ENCODE measurements at places on chromosomes 2 and 18.

DNA sequence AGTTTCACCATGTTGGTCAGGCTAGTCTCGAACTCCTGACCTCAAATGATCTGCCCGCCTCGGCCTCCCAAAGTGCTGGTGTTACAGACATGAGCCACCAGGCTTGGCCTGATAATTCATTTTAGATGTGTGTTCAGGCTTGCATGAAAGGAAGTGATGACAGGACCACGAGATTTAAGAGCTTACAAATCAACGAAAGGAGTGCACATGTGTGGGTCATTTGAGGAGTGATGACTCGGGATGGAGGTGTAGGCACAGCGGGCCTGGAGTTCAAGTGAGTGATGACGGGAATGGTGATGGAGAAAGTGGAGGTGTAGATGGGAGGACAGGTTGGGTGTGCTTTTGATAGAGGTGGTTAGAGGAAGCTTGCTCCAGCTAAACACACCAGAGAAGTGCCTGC lies 742.4 kb downstream of the GALR1 start:
- no peak for DNase-seq

DNA sequence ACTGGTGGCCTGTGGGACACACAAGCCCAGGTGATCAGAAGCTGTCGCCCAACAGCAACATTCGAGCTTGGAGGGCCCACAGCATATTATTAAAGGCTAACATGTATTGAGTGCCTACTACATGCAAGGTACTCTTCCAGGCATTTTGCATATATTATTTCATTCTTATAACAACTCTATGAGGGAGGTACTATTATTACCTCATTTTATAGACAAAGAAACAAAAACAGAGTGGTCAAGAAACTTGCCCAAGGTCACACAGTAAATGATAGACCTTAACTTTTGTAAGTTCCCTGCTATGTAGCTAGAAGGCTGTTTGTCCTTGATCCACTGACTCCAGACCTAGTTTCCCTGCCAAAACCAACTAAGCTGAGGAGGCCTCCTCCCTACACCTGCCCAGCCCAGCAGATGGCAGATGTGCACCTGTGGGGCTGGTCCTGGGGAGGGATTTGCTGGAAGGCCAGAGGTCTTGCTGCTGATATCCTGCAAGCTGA lies 35.7 kb downstream of the KANSL3 start:
- DNase-seq = no peak

- DNase-seq = no peak
Observed at GRCh38 chr2:148726228-148726627, 81.7 kb downstream of the EPC2 start.

GRCh38 chr2:44680424-44680971 lies 261.0 kb upstream of the SIX3 start:
- no peak for DNase-seq

DNA sequence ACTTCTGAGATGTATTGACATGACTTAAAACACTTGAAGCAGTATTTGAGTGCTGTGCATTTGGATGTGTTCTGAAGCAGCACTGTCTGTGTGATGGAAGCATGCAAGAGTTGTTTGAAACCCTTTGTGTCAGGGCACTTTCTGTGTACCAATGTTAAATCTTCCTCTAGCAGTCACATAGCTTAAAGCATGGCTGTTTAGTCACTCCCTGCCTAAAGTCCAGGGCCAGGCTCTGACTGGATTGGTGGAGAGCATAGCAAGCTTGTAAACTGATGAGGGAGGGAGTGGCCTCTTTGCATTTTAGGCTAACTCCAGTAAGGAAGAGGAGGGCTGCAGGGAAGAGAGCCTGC lies 73.5 kb downstream of the MYO1B start:
- no peak for DNase-seq

- DNase-seq = no peak
Observed at GRCh38 chr2:238030422-238031155, 30.2 kb upstream of the SCLY start.

- no peak for DNase-seq
Observed at GRCh38 chr2:196230061-196230854, 58.9 kb upstream of the STK17B start.

DNA sequence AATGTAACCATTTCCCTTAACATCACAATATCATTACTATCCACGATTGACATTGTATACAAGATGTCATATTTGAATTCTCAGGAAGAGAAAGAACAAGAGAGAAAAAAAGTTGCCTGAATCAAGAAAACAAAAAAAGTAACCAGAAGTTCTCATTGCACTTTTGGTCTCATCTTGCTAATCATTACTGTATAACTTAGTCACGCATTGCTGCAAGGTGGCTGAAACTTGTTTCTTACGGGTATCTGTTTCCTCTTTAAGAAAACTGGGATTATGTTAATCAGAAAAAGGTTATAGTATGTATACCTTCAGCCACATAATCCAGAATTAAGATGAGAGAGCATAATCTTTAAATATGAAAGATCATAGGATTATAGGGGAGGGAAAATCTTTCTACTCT lies 639.7 kb upstream of the SYT4 start:
- DNase-seq = no peak

- DNase-seq = no peak
Observed at GRCh38 chr2:236758406-236758805, 188.8 kb downstream of the ACKR3 start.

GRCh38 chr2:117621326-117621725 lies 193.2 kb upstream of the DDX18 start:
- DNase-seq = no peak

GRCh38 chr2:200862532-200863000 lies 1.9 kb downstream of the CLK1 start:
- peak; percentile 58 for DNase-seq
